Breast epithelium (tissue), 4 donors: ENCODE measurements at places on chromosomes 12 and 14.

GRCh38 chr14:29235991-29236390, 469.4 kb downstream of the FOXG1 start:
- no peak for DNase-seq

DNA sequence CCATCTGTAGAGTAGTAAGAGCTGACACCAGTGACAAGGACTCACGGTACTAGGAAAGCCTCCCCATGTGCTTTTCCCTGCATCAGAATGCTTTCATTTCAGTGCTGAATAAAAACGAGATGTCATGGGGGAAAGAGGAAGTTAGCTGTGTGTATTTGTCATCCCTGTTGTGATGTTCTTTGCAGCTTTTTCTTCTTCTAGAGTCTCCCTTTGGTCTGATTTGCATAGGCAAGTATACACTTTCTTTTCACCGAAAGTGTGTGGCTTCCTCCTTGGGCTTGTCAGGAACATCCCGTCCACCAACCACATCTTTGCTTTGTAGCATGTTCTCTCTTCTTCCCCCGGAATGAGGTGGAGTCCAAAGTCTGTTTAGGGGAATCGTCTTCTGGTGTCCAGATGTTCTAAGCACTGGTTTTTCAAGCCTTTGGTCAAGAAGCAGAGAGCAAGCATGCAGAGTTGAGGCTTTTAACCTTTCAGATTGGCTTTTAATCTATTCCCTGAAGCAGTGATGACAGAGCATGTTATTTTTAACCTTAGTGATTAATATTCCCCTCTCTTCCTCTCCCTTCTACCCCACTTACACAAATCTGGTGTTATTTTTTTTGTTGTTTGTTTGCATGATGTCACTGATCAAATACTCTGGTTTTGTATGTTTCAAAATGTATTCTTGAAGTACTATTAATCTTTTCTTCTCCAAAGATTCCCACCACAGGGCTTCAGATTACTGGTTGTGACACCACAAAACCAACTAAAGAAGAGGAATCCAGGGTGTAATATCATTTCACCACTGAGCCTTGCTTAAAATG, 163.4 kb downstream of the SAMD4A start:
- DNase-seq: no peak

- DNase-seq: no peak
Measured at GRCh38 chr14:87081004-87081403, 912.0 kb downstream of the GALC start.

- DNase-seq: no peak
Measured at GRCh38 chr14:21096978-21097635, 1.3 kb downstream of the ZNF219 start.

DNA sequence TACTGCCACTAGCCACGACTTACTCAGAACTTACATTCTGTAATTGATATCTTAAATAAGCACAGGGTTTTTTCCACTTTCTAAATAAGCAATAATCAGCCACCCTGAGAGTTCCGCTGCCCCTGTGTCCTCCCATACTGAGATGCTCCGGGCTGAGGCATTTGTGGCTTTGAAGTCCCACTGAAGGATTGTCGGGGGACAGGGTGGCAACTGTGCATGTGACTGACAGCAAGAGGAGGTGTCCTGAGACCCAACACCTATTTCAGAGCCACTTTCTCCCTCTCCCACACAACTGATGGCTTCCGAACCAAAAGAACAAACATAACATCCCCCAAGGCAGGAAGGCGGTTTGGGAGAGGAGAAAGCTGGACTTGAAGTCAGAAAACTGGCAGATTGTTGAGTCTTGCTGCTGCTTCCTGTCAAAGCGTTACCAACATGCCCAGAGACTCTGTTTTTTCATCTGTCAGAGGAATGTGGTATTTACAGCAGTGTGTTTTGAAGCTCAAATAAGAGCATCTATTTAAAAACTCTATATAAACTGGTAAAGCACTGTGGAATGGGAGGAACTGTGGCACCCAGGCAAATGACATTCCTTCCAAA, 157.9 kb upstream of the FKBP4 start:
- no peak for DNase-seq
